ENCODE measurements at places on chromosomes 4 and X. TPM values are rescaled to one million over a fixed set of nuclear protein-coding genes. Genes with fewer than 3 reads are reported as not detected.

The PCDH18 gene
- total RNA-seq: 25.1 TPM

The GUCY1B1 gene
- 5.1 TPM for total RNA-seq

The GPAT3 gene
- total RNA-seq: 23.1 TPM

The AVPR2 gene
- not detected for total RNA-seq

The CSAG3 gene
- total RNA-seq: not detected

The BEX2 gene
- total RNA-seq: 33.8 TPM
